ENCODE measurements at places on chromosomes 7 and 10.

DNA sequence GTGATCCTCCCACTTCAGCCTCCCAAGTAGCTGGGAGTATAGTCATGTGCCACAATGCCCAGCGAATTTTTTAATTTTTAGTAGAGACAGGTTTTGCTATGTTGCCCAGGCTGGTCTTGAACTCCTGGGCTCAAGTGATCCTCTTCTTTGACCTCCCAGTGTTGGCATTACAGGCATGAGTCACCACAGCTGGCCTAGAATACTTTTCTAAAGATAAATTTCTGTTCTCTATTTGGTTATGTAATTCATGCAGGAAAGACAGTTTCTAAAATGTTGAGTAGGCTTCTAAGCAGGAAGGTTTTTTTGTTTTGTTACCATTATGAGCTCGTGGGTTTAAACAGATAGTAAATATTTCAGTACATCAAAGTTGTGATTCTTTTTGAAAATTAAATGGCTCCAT lies 5.0 kb downstream of the RBAK start:
- no peak for DNase-seq

GRCh38 chr7:52107355-52107754 lies 790.7 kb upstream of the COBL start:
- DNase-seq, result no peak

GRCh38 chr7:122972056-122972455 lies 23.4 kb downstream of the TAS2R16 start:
- no peak for DNase-seq

DNA sequence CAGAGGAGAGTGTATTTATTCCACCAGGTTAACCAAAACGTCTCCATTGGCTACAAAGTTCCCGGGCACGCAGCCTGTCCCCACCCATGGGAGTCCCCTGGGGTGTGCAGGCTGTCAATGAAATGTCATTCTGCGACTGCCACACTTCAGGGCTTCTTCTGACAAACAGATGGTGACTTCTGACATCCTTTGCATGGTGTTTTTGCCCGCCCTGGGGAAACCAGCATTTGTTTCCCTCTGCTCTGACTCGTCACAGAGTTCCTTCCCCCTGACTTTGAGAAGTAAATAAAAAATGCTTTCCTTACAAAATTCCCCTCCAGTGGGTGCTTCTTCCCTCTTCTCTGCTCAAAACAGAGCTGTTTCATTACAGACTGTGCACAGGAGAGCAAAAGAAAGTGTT lies 38.2 kb downstream of the TNS3 start:
- DNase-seq, result no peak

DNA sequence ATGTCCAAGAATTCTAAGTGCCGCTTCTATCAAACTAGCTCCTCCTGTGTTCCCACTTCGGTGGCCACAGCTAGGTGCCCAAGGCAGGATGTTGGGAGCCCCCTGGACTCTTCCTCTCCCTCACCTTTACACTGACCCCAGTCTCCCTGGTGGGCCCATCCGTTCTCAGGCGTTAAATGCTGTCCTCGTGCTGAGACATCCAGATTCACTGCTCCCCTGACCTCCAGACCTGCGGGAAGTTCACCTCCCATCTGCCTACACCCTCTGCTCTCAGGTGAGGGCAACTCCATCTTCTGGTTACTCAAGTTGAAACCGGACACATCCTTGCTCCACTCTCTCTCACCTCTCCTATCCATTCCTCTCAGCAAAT lies 114.3 kb downstream of the ARHGAP22 start:
- DNase-seq, result no peak

GRCh38 chr7:66281678-66282590 lies 76.8 kb downstream of the TPST1 start:
- no peak for DNase-seq

GRCh38 chr10:12780634-12781601 lies 220.6 kb downstream of the CCDC3 start:
- DNase-seq, result peak; percentile 23

DNA sequence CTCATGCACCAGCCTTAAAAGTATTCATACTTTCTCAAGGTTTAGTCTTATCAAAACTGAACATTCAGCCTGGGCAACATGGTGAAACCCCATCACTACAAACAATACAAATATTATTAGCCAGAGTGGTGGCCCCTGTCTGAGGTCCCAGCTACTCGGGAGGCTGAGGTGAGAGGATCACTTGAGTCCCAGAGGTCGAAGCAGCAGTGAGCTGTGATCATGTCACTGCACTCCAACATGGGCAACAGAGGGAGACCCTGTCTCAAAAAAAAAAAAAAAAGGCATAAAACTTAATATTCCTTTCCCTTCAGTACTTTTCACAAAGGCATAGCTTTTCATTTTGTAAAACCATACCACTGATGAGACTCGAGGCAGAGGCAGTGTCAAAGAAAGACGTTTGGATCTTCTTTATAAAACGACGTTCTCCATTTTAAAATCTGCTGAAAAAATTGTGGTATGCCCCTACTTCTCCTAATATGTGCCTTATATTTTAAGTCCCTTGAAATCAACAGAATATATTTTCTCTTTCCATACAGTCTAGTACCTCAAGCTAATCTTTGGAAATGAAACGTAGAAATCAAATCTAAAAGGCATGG lies 1.9 kb downstream of the NSUN6 start:
- DNase-seq, result no peak

DNA sequence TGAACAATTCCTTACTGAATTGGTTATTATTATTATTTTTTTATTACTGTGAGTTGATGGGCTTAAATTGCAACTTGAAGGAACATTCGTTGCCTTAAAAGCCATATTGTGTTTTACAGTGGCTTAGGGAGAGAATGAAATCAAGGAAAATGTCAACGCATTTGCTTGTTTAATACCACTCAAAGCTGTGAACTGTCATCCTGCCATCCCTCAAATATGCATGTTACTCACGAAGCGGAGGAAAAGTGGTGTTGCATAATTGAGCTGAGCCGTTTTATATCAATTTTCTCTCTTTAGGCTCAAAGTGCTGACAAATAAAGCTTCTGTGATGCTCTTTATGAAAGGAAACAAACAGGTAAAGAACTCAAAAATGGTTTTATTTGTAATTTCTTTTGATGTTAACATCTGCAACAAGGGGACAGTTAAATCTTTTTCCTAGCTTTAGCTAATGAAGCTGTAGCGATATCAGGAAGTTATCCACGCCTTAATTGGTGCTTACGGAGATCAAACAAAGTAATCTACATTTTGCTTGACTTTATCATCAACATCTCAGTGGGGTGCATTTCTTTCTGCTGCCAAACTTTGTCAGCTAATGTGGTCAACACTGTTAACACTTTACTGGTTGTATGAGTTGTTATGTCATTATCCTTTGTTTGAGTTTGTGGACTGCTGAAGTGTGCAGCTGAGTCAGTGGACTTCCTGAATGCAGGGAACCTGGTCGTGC lies 33.1 kb downstream of the GLRX3 start:
- DNase-seq, result no peak

- DNase-seq, result no peak
These were observed 6.9 kb upstream of the HYCC1 start for GRCh38 chr7:23020742-23021401.

GRCh38 chr7:7585241-7585928 lies 18.7 kb downstream of the MIOS start:
- DNase-seq, result no peak

DNA sequence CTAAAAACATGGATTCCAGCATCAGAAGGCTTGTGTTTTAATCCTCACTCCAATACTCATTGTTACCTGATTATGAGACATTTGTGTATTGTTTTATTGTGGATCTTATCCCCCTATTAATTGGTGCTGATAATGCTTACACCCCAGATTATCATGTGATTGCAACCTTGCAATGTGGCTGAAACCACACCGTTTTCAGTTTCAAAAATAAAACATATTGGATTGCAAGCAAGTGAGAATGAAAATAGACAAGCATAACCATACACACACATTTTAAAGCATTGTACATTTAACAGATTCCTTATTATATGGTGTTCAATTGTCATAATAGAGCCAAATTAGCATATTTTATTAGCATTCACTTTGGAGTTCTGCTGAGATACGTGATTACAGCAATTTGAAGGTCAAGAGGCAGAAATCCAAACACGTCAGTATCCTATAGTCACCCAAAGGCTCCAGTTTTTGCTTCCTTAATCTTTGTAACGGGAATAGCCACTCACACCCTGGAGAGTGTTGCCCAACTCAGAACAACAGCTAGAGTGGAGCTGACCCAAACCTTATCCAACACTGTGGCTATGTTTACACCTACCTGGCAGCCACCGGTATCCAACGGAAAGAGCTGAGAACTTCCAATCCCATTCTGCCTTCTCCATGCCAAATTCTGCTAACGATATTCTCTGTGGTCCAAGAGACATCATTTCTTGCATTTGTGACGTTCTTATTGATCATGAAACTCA lies 317.1 kb upstream of the KLF6 start:
- no peak for DNase-seq

DNA sequence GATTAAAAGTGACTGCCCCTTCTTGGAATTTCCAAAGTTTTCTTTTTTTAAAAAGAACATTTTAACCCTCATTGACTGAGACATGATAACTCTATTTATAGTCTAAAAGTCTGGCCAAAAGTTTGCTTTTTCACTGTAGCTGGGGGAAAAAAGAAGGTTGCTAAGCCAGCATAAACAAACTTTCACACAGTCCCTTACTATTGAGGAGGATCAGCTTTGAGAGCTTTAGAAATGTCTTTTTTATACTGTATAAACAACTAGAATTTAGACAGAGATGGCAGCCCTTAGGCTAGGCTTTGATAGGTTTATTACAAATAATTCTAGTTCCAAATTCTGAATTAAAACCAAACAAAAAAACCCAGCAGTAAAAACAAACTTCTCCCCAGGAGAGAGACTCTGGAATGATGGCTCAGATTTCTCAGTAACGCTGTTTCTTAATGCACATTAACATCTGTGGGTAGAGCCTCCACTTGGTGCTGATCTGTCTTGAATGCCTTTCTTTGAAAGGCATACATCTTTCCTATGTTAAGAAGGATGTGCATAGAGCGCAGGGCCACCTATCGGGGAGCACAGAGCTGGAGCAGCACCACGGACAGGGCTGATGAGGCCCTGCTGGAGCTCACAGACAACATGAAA lies 100.9 kb upstream of the PDLIM1 start:
- no peak for DNase-seq

DNA sequence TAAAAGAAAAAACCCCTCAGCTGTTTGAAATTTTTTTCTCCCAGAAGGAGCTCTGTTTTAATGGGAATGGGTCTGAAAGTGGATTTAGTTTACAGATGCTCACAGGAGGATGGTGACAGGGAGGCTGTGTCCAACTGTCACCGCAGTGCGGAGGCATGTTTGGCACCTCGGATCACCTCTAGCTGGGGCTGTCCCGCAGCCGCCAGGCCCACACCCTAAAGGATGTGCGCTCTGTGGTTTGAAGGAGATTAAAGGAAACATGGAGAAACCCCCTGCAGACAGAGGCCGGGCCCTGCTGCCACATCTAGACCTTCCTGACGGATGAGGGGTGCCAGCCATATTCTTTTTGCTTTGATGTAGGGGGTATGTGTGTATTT lies 160.6 kb downstream of the DNAJB6 start:
- DNase-seq, result no peak
